Stimulated activated CD4-positive, alpha-beta T cell treated with anti-CD3 and anti-CD28 coated beads, Interleukin-15, amount 100 ng/mL, for 1 hour (primary cell): ENCODE measurements at places on chromosomes 5 and 9.
A peak's percentile ranks its signal among the peaks of the same experiment; 100 is the strongest.

DNA sequence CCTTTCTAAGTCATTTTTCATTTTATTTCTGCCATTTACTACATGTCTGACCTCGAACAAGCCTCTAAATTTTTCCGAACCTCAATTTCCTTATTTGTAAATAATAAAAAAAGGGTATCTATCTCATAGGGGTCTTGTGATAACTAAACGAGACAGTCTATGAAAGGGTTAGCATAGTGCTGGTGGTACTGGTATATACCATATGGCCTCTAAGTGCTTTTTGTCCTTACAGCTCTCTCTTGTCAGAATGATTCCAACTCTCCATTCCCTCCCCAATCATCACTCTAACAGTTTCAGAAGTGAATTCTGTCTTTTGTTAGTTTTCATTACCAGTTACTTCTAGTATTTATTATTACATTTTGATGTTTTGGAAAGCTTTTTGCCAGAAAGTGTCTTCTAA lies 85.5 kb upstream of the ACTBL2 start:
- DNase-seq: no peak

DNA sequence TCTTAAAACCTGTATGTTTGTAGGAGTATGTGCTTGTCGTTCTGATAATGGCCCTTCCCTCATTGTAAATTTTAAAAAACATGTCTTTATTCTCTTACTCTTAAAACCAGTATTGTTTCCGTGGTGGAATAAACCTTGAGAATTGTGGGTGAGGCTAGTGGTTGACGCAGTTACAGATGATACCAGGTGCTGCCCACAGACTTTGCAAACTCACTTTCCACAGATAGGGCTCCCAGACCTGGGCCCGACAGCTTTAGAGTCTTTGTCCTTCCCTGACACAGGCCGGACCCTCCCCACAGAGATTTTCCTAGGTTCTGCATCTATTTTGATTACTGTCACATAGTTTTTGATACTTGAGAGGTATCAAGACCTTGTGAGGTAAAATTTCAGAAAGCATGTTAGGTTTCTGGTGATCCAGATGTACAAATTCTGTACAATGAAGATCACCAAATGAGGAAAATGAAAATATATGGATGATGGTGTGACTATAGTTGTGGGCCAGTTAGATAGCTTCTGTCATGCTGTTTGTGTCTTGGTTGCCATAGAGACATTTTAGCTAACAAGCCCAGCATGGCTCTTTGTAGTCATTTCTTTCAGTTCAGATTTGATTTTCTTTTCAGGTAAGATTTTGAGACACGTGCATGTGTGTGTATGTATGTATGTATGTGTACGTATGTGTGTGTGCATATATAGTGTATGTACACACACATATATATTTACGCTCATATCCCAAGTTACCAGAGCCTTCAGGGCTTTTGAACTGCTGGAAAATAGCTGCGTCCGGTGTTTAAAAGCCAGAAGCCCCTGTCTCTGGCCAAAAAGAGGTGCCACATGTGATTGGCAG lies 33.8 kb downstream of the DMRT1 start:
- DNase-seq: no peak

DNA sequence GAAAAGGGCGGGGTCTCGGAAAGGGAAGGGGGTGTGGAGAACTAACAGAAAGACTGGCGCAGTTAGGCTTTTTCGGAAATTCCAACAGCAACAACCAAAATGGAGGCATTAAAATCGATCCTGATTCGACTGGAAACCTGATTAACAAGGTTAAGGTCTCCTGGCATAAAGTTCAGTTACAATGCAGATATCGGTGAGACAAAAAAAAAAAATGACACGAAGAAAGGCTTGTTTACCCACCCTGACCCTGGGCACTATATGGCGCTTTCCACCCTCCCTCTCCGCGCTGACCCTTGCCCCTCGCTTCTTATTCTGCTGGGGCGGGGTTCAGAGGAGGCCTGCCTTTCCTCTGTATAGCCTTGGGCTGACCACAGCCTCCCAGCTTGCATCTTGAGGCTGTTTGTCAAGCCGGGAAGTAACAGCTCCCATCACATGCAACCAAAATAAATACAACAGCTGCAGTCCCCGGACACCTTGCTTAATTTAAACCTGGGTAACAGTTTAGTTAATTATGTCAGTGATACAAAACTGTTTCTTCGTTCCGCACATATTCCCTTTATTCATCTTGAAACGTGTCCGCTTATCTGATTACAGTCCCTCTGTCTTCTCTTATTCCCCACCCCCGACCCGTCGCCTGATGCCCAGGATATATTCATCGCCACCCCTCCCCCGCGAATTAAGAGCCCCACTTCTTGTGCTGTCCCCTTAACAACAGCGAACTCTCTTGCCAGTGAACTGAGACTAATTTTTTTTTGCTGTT lies 795 bp upstream of the PJA2 start:
- DNase-seq: no peak

DNA sequence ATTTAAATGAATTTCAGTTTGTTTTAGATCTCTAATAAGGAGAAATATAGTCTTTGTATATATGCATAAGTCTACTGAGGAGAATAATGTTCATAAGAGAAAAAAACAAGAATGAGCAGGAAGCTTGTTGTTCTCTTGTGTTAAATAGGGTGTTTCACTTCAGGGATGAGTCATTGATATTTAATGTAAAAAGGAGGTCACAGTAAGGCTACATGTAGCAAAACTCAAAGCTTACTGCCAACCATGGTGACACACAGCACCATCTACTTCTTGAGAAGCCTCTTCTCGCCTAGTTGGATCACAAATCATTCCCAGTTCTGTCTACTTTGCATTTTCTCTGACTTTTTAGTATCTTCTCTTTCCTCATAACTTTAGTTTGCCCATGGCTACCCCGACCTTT lies 1466.0 kb upstream of the C9orf72 start:
- DNase-seq: no peak

DNA sequence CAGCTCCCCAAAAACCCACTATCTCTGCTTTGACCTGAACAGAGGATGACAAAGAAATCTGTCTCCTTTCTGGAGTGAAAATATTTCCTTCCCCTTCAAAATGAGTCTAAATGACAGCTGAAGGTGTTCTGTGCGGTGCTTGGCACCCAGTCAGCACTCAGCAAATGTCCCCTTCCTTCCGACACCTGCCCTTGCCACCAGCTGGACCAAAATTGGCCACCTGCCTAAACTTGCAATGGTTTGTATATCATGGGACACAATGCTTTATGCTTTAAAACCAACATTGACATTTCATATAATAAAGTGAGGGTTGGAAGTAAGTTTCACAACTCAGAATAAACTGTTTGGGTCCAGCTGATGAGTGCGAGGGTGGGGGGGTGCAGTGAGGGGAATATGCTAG lies 7.5 kb upstream of the TTC1 start:
- no peak for DNase-seq

- DNase-seq: no peak
Measured at GRCh38 chr5:170248172-170248930, 15.6 kb downstream of the C5orf58 start.

DNA sequence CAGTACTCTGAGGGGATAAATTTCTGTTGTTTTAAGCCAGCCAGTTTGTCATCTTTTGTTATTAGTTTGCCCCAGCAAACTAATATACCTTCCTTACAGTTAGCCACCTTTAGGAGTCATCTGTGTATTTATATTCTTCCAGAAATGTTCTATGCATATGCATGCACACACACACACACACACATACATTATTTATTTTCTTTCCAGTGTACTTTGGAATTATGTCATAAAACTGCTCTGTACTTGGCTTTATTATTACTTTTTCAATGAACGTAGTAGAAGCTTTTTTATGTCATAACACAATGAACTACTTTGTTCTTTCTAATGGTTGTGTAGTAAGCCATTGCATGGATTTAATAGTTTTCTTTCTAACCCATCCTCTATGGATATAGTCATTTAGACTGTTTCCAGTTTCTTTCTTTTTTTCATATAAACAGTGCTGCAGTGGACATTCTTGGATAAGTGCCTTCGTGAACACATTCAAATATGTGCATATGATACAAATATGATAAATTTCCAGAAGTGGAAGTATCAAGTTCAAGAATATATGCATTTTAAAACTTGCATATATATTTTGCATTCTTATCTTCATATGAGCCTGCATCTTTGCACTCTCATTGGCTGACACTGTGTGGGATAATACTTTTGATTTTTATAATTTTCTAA lies 26.6 kb upstream of the DAB2 start:
- no peak for DNase-seq

GRCh38 chr5:174844971-174845370 lies 120.6 kb downstream of the MSX2 start:
- no peak for DNase-seq

GRCh38 chr5:21784487-21784886 lies 1068.7 kb downstream of the CDH12 start:
- DNase-seq: no peak

GRCh38 chr5:64678374-64678773 lies 11.9 kb upstream of the SHISAL2B start:
- no peak for DNase-seq

DNA sequence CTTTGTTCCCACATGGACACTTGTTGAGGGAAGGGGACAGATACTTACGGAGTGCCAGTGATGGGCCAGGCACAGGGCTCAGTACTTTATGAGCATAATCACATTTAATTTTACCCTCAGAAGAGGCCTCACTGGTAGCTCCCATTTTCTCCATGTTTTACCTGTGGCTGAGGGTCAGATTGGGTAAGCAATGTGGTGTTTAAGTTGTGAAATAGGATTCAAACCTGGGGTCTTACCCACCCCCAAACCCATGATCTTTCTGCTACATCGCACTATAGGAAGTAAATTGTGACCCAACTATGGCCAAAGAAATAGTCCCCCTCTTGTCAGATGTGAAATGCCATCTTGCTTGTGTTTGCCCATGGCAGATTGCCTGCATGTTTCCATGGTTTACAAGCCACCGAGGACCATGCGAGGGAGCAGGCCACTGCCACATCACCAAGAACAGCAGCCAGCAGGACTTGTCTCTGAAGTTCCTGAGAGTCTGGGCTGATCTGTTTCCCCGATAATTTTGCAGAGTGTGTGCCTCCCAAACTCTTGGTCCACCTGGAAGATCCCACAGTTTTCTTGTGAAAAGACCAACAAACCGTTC lies 95.4 kb downstream of the MACROH2A1 start:
- no peak for DNase-seq

- DNase-seq: peak; percentile 3
Measured at GRCh38 chr5:115209279-115209678, 39.6 kb upstream of the TRIM36 start.

GRCh38 chr5:60811105-60811504 lies 33.0 kb downstream of the ELOVL7 start:
- no peak for DNase-seq

DNA sequence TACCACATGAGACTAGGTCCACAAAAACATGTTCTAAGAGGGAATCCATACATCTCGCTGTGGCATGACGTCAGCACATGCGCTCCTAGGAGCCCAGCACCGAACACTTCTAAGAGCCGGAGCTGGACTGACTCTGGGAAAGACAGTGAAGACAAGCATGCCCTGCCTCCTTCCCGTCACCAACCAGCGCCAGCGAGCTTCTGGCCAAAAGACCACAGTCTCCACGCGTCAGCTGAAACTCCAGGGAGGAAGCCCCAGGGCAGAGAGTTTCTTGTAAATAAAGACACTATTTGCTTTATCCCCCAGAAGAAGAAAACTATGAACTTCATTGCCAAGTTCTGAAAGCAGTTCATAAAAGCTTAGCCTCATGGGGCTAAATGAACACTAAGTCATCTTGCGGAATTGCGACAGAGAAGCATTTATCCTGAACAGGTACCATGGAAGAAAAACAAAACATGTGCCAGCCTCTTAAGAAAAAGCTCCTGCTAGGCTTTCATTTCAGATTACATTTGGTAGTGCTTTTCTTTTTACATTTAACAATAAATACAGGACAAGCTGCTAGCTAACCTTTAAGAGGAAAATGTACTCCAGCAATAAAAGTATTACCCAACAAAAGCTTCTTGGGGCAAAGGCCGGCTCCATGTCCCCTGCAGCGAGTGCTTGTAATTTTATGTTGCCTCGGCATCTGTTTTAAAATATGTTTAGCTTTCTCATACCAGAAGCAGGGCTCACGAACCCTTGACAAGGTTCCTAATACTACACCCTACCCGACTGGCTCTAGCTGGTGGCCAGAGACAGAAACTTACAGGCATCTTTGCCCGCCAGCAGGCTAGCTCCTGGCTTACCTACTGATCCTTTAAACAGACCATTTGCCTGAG lies 96.5 kb downstream of the PRRT1B start:
- DNase-seq: no peak

GRCh38 chr5:62982348-62982747 lies 403.7 kb downstream of the LRRC70 start:
- DNase-seq: no peak

DNA sequence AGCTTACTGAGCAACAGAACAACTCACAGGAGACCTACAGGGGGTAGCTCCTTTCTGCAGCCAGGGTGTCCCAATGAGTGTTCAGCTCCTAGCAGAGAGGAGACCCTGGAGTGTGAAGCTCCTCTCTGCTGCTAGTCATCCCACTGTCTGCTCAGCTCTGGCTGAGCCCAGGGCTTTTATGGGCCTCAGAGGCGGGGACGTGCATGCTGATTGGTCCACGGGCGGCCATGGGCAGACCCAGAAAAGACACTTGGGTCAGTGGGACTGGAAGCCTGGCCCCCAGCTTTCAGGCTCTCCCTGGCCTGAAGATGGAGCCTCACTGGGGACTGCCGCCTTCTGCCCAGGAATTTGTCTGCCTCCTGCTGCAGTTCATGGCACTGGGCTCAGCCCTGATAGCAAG lies 40.6 kb downstream of the TSPAN17 start:
- no peak for DNase-seq

DNA sequence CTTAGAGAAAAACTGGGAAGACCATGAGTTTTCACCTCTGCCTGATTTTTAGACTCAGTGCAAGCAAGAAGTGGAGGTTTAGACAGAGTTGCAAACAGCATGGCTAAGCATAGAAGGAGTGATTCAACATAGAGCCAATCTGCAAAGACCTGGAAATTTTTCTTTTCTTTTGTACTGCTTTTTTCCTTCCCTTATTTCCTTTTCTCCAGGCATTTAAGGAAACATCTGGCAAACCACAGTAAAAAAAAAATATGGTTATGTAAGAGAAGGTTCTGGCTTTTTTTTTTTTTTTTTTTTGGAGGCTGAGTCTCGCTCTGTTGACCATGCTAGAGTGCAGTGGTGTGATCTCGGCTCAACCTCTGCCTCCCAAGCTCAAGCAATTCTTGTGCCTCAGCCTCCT lies 16.6 kb upstream of the DCAF12 start:
- DNase-seq: no peak

- DNase-seq: no peak
Measured at GRCh38 chr5:85823462-85824426, 794.0 kb upstream of the COX7C start.

- DNase-seq: no peak
Measured at GRCh38 chr9:37281541-37281940, 141.0 kb upstream of the GRHPR start.

GRCh38 chr9:77163884-77164283 lies 13.4 kb upstream of the VPS13A start:
- no peak for DNase-seq

- no peak for DNase-seq
Measured at GRCh38 chr5:67426961-67427849, 230.6 kb upstream of the CD180 start.

DNA sequence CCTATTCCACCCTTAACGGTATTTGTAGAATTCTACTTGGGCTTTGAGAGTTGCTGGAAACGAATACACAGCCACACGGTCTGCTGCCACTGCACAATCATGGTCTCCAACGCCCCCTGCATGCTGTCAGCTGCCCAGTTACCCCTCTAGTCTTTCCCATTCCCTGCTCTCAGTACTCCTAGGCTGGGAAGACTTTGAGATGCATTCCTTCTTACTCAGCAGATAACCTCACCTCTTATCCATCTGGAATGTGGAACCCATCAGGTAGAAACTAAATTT lies 92.8 kb downstream of the ANKH start:
- DNase-seq: no peak

- no peak for DNase-seq
Measured at GRCh38 chr5:8857051-8857450, 688.8 kb downstream of the SEMA5A start.
